Bronchial epithelial cell (primary cell): ENCODE measurements at places on chromosomes 1 and 21. TPM values are rescaled to one million over a fixed set of nuclear protein-coding genes. Genes with fewer than 3 reads are reported as not detected.

U2AF1 gene
- 21.6 and 25.8 TPM in 2 replicates for total RNA-seq

LCK gene
- total RNA-seq = 0.26 TPM in 1 of 2 replicates, not detected in the other

OR2G6 gene
- not detected in 2 replicates for total RNA-seq

NTNG1 gene
- total RNA-seq = 2.4 and 5.4 TPM in 2 replicates

S100A16 gene
- total RNA-seq = 886 and 1,542 TPM in 2 replicates

FCRLA gene
- under 0.01 and 0.26 TPM in 2 replicates for total RNA-seq

MSTO1 gene
- total RNA-seq = 39.3 and 69.0 TPM in 2 replicates

ACBD6 gene
- 98.6 and 118 TPM in 2 replicates for total RNA-seq
